ENCODE measurements at places on chromosomes 1 and 21.
A peak's percentile ranks its signal among the peaks of the same experiment; 100 is the strongest.

- no peak for DNase-seq
- no peak overlapping the region for H3K4me3 ChIP-seq
- no peaks in the 10 kb centered on the region for H3K4me1 ChIP-seq
- no peaks in the 10 kb centered on the region for H3K27me3 ChIP-seq
- H3K36me3 ChIP-seq = no peaks in the 10 kb centered on the region
These were observed 501.5 kb downstream of the KIF26B start for GRCh38 chr1:245656189-245656717.

GRCh38 chr21:46059195-46059594, 38.7 kb upstream of the COL6A2 start:
- H3K27ac ChIP-seq = peak overlapping the region; percentile 87
- no peak overlapping the region for H3K4me3 ChIP-seq
- peaks cover 52% of the 10 kb centered on the region for H3K27me3 ChIP-seq
- H3K4me1 ChIP-seq = peaks cover 39% of the 10 kb centered on the region
- no peaks in the 10 kb centered on the region for H3K36me3 ChIP-seq

DNA sequence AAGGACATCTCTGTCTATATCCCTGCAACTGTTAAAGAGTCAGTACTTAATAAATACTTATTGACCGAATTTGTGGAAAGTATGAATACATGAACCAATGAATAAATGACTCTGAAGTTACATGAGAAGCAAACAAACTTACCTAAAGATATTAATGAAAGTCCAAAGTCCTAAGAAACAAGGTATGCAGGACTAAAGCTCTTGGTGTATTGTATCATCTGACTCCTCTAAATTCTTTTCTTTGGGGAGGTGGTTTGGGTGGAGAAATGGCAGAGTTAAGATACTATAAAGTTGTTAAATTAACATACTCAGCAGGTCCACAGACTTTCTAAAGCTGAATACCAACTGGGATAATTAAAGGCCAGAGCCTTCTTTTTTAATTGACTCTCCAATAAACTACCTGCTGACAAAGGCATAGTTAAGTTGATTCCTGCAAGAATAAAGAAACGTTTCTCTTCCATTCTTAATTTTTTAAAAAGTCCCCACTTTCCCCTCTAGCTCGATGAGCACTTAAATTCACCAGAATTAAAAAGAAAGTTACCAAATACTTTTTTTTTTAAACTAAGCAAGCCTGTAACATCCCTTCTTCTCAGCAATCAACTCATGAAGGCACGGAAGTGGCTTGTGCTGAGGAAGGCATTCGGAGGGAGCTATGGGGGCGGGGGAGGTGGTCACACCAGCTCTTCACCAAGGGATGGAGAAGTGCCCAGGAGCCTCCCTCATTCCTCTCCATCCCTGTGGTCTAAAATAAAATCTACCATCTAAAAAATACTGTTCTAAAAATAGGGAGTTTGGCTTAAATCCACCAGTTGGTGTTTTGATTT, 61.1 kb downstream of the GADD45A start:
- DNase-seq = no peak
- H3K27ac ChIP-seq = peak overlapping the region; percentile 92
- no peaks in the 10 kb centered on the region for H3K36me3 ChIP-seq
- no peaks in the 10 kb centered on the region for H3K27me3 ChIP-seq
- H3K4me1 ChIP-seq = peaks cover 93% of the 10 kb centered on the region

- H3K27me3 ChIP-seq = peaks cover 17% of the 10 kb centered on the region
- DNase-seq = peak; percentile 44
- no peak overlapping the region for H3K4me3 ChIP-seq
- no peaks in the 10 kb centered on the region for H3K36me3 ChIP-seq
- no peak overlapping the region for H3K27ac ChIP-seq
- H3K4me1 ChIP-seq = peaks cover 7% of the 10 kb centered on the region
These were observed 101.7 kb downstream of the RIPK4 start for GRCh38 chr21:41664881-41665765.
